Thoracic aorta endothelial cell (primary cell): ENCODE measurements at places on chromosomes 12 and 14. TPM values are rescaled to one million over a fixed set of nuclear protein-coding genes. Genes with fewer than 3 reads are reported as not detected.

Gene CSAD
- 6.0 and 9.0 TPM in 2 replicates for total RNA-seq

Gene KERA
- not detected in 2 replicates for total RNA-seq

Gene OTOGL
- total RNA-seq, result 3.1 and 5.3 TPM in 2 replicates

Gene PTPRR
- total RNA-seq, result 0.86 and 2.1 TPM in 2 replicates

Gene SOX5
- 1.3 and 3.2 TPM in 2 replicates for total RNA-seq

Gene NPFF
- total RNA-seq, result not detected in 2 replicates

Gene BBOF1
- 2.7 and 3.2 TPM in 2 replicates for total RNA-seq

Gene KCNK10
- total RNA-seq, result not detected in 2 replicates

Gene TMEM30B
- 0.07 and 0.13 TPM in 2 replicates for total RNA-seq

Gene KRT83
- total RNA-seq, result not detected in 2 replicates

Gene CMTM5
- total RNA-seq, result not detected in 2 replicates

Gene STAT2
- total RNA-seq, result 67.8 and 71.0 TPM in 2 replicates

Gene ENDOU
- 0.13 TPM in 1 of 2 replicates, not detected in the other for total RNA-seq

Gene SLC17A8
- total RNA-seq, result not detected in 2 replicates

Gene TTLL5
- total RNA-seq, result 77.5 and 81.5 TPM in 2 replicates

Gene FGF23
- total RNA-seq, result not detected in 2 replicates

Gene ACSM4
- not detected in 2 replicates for total RNA-seq
